Ovary (tissue), 10 donors: ENCODE measurements at places on chromosomes 1 and 21.

GRCh38 chr1:147243841-147244240 is 1.4 kb downstream of the CHD1L start:
- no peak for DNase-seq

GRCh38 chr1:156480411-156481192 is 20.0 kb downstream of the MEF2D start:
- DNase-seq: no peak

GRCh38 chr21:36247316-36248010 is 72.5 kb upstream of the MORC3 start:
- DNase-seq: no peak

- no peak for DNase-seq
Measured at GRCh38 chr1:182309631-182310351, 81.8 kb downstream of the GLUL start.

DNA sequence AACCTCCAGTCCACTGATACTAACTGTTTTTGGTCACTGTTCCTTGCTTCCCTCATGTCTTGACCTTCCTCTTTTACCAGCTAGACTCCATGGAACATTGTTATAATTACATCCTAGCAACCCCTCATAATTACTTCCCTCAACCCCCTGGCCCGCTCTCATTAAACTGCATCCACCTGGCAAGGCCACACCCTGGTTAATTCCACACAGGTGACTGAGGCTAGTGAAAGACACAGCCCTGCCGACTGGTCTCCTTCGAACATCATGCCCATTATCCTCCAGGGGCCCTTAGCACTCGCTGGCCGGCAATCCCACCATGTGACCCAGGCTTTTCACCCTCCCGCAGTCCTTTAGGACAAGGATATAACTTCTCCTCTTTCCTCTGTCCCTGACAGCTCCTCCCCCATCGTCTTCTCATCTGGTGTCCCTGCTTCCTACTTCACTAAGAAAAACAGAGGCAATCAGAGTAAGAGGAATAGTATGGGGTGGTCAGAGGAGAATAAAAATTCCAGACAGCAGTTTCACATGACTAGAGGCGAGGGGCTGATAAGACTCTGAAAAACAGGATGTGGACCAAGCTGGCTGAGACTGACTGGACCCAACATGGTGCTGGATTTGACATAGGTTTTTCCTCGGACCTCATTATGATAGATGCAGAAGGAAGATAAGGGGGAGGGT is 8.8 kb upstream of the TENT5B start:
- DNase-seq: no peak

- peak; percentile 58 for DNase-seq
Measured at GRCh38 chr1:156860628-156861423, at the start of gene NTRK1. TSS of gene NTRK1 (plus strand) at chr1:156860865. CDS start at chr1:156860935, 70 bp downstream.

- no peak for DNase-seq
Measured at GRCh38 chr1:187873126-187873525, 1044.4 kb downstream of the PLA2G4A start.

- no peak for DNase-seq
Measured at GRCh38 chr1:109634771-109635750, 15.4 kb downstream of the AMPD2 start.

DNA sequence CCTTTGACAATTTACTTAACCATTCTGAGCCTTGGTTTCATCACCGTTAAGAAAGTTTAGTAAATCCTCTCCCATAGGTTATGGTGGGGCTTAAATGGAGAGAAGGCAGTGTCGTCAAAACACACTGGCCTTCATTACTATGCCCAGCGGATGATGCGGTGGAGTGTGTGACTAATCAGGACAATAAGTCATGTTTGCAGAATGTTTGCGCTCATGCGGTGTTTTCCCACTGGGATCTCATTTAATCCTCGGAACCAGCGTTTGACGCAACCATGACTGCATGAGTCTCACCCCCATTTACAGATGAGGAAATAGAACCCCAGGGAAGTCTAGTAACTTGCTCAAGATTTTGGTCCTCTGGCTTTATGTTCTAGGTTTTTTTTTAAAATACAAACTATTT is 17.5 kb downstream of the SLC26A9 start:
- peak; percentile 11 for DNase-seq

DNA sequence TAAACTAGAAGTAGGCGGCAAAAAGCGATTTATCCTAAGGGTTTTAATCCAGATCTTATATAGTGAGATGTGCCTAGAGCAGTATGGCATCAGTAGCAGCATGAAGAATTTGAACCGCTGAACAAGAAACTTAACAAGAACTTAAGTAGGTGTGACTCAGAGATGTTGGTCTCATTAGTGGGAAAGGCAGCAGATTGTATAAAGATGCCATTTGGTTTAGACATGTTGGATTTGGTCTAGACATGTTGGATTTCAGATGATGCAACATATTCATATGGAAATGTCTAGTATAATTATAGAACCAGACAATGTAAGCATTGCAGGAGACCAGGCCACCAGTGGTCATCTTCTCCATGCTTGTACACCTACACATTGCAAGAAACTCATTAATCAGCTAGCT is 42.1 kb upstream of the ZP4 start:
- no peak for DNase-seq

DNA sequence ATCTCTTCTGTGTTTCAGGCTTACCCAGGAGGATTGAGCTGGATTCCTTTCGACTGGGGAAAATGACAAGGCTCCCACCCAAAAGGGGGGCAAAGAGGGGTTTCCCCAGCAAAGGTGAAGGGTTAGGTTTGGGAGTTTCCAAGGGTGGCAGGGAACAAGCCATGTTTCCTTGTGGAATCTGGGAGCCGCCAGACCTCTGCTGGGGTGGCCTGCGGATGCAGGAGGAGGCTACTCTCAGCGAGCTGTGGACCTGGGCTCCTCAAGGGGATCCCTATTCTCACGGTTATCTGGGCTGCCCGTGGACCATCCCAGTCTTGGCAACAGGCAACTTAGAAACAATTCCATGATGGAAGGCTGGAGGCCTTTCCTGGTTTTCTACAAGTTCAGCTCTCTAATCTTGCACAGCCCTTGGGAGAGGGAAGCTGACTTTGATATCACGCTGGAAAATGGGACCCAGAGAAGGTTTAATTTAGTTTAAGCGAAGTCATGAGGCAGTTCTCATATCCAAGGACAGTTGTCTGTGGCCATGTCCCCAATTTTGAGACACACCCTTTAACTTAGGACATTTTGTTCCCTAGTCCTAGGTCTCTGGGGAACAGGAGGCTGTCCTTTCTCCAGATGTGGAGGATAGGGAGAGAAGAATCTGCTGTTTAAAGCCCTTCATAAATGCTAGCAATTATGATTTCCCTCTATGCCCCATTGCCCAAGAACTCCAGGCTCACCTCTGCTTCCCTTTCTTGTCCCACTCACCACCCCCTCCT is 24.7 kb upstream of the STUM start:
- DNase-seq: no peak

DNA sequence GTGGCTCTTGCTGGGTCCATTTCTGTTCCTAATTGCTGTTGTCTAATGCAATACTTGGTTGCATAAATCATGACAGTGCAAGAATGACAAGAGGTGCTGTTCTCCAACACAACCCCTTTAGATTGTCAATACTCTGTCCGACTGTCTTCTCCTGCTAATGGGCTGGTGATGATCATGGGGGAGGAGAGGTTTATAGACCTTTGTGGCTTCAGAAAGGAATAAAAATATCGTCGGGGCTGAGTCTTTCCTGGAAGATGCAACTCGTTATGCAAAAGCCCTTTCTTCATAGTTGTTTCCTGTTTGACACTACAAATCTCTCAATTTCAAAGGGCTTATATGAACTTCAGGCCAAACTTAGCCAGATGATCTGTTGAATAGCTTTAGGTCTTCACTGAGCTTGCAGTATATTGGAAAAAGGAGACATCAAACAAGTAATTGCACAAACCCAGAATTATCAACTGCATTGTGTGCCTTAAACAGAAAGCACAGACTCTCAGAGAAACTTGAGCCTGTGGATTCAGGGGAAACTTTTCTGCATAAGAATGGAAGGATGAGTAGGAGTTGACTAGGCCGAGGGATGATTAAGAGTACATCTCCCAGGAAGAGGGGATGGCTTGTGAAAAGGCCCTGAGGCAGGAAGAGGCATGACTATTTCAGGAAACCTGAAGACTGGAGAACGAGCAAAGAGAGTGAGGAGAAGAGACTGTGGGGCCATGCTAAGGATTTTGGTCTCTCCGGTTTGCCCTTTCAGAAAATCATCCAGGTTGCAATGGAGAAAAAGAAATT is 107.6 kb downstream of the TSEN15 start:
- DNase-seq: no peak

GRCh38 chr1:22208268-22208972 is 65.5 kb upstream of the WNT4 start:
- no peak for DNase-seq

DNA sequence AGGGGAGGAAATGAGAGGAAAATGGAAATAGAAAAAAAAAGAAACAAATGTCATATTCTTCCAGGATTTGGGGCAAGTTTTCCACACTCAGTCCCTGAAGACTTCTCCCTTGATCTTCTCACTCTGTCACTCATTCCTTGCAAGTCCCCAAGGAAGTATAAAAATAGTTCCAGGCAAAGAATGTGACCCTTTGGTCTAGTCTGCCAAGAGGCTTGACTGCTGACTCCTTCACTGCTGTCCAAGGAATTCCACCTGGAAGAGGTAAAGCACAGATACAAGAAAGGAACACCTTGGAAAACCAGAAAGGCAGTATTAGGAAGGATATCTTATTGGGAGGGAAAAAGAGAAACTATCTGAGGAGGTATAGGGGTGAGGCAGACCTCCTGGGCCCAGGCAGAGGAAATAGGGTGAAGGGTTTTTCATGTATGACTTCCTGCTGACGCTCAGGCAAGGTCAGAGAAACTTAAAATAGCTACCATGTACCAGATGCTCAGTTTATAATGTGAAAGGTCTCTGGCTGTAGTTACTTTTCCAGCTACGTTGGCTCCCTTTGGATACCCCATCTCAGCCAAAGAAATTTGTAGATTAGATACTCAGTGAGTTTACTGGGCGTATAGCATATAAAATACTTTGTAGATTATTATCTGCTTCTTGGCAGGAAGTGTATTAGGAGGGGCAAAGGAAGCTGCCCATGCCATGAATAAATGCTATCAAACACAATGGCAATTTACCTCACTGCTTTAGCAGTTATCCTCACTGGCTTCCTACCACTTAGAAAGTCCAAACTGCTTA is 2.0 kb upstream of the GJA5 start:
- DNase-seq: no peak

DNA sequence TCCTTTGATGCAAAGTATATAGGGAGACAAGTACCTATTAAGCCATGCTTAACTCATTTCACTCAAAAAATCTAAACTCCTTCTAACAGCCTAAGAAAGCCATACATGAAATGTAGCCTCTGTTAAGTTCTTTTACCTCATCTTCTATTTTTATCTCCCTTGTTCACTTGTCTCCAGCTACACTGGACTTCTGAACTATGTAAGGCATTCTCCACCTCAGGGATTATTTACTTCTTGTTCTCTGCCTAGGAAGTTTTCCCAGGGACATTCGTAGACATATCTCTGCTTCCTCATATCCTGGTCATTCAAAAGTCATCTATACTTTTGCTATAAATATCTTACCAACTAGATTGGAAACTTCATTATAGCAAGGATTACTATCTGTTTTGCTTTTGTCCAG is 96.9 kb downstream of the COP1 start:
- no peak for DNase-seq

DNA sequence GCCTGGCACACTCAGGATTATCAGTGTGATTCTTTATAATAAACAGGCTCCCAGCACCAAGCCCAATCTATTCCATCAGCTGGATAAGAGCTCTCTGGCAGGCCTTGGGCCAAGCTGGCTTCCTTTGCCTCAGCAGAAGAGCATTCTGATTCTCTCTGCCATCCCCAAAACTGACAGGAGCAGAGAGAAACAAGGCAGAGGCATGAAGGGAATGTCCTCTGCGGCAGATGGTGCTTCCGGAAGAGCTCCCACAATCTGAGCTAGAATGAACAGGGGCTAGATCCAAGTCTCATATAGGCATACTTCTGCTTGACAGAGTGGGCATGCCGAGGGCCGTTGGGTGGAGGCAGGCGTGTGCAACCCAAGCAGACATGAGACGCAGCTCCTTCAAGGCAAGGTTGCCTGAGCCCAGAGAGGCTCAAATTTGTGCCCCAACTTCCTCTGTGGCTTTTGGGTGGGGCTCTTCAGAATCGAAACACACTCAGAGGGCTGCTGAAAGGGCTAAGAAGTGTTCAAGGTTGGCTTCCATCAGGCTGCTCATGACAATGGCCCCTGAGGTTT is 4.0 kb downstream of the CAPN2 start:
- no peak for DNase-seq

DNA sequence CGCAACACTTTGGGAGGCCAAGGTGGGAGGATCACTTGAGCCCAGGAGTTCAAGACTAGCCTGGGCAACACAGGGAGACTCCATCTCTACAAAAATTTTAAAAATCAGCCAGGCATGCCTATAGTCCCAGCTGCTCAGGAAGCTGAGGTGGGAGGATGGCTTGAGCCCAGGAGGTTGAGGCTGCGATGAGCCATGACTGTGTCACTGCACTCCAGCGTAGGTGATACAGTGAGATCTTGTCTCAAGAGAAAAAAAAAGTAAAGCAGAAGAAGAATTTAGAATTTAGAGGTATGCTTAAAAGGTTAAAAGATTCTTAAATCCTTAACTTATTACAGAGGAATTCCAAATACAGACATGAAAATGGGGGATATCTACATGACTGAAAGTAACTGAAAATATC is 79.5 kb downstream of the SMYD3 start:
- DNase-seq: no peak

DNA sequence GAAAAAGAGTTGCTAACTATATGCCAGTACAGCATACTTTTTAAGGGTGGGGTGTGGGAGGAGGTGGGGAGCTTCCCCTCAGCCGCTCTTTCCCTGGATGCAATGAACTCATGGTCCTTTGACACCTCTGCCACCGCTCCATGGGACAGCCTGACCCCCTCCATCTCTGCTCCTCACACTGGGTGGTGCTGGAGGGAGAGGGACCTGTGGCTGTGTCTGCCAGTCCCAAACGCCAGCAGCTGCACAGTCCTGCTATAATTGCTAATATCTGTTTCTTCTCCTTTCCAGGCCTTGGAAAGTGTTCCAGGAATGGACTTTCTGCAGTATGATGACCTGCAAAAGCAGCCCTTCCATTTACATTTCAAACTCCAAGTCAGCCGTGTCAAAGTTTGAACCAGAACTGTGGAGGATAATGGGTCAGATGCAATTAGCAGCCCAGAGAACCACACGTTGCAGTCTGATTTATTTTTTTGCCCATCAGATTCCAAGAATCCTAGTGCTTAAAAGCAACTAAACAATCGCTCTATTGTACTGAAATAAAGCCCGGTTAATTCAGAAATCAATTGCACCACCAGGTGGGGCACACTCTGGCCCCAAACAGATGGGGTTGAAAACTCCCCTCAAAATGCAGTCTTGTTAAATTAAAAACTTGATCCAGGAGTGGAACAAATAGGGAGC is 160.7 kb upstream of the LMO4 start:
- no peak for DNase-seq
